Spleen (tissue), 13 donors: ENCODE measurements at places on chromosomes 3 and 15. TPM values are rescaled to one million over a fixed set of nuclear protein-coding genes. Genes with fewer than 3 reads are reported as not detected.

GRCh38 chr15:57591822-57592367, at the start of gene MYZAP:
TSS of gene MYZAP (plus strand) at chr15:57591904. CDS start at chr15:57592035, 131 bp downstream.
- H3K36me3 ChIP-seq = no peaks in the 10 kb centered on the region
- DNase-seq = peak; percentile 86
- H3K27ac ChIP-seq = peak within 1 kb of the TSS; percentile 74
- peak within 1 kb of the TSS; percentile 51 for H3K4me3 ChIP-seq

DNA sequence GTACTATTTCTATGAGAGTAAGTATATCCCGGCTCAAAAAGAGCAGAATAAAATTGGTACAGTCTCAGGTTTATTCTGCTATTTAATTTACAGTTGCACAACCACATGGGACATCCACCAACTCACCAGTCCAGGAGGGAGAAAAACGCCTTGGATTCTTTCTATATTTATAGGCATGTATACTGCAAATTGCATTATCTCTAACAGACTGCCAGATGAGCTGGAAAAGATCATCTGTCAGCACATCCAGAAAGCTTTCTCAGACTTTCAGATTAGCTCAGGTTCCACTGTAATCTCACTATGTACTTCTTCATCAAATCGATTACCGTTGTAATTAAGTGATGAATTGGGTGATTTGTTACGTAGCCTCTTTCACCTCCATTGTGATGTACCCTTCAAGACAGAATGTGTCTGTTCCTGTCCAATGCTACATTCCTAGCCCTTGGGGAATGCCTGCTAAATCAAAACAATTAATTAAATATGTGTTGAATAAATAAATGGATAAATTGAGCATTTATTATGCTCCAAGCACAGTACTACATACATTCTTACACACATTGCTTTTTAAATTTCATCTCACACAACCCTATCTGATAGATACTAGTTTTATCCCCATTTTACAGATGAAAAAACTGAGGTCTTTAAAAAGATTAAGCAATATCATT, 38.1 kb upstream of the TMC3 start:
- peaks cover 16% of the 10 kb centered on the region for H3K27me3 ChIP-seq
- no peak overlapping the region for H3K27ac ChIP-seq
- no peak overlapping the region for H3K4me3 ChIP-seq
- no peaks in the 10 kb centered on the region for H3K36me3 ChIP-seq

Gene KNG1
- not detected for polyA plus RNA-seq

GRCh38 chr3:24156466-24156865, 211.4 kb downstream of the NR1D2 start:
- H3K4me3 ChIP-seq = no peak overlapping the region
- no peaks in the 10 kb centered on the region for H3K36me3 ChIP-seq
- H3K27ac ChIP-seq = no peak overlapping the region
- no peaks in the 10 kb centered on the region for H3K27me3 ChIP-seq
- peaks cover 13% of the 10 kb centered on the region for H3K4me1 ChIP-seq

GRCh38 chr15:80988148-80988796, 1.3 kb downstream of the MESD start:
- H3K36me3 ChIP-seq = no peaks in the 10 kb centered on the region
- no peak for DNase-seq
- H3K4me1 ChIP-seq = peaks cover 67% of the 10 kb centered on the region
- H3K27ac ChIP-seq = no peak overlapping the region
- H3K27me3 ChIP-seq = no peaks in the 10 kb centered on the region

DNA sequence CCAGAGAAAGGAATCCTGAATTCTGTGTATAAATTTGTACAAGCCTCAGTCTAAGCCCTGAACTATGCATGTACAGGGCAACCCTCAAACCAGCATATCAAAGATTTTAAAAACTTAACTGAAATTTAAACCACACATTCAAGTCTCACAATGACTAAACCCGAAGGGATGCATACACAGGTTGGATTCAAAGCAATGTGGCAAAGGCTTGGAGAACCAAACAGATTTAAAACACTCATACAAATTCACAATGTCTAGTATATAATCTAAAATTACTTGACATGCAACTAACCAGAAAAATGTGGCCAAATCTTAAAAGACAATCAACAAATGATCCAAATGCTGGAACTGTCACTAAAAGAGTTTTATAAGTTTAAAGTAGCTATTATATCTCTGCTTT, 36.4 kb downstream of the CEP152 start:
- no peak overlapping the region for H3K4me3 ChIP-seq
- H3K4me1 ChIP-seq = no peaks in the 10 kb centered on the region
- H3K27me3 ChIP-seq = no peaks in the 10 kb centered on the region
- no peak for DNase-seq
- no peak overlapping the region for H3K27ac ChIP-seq

DNA sequence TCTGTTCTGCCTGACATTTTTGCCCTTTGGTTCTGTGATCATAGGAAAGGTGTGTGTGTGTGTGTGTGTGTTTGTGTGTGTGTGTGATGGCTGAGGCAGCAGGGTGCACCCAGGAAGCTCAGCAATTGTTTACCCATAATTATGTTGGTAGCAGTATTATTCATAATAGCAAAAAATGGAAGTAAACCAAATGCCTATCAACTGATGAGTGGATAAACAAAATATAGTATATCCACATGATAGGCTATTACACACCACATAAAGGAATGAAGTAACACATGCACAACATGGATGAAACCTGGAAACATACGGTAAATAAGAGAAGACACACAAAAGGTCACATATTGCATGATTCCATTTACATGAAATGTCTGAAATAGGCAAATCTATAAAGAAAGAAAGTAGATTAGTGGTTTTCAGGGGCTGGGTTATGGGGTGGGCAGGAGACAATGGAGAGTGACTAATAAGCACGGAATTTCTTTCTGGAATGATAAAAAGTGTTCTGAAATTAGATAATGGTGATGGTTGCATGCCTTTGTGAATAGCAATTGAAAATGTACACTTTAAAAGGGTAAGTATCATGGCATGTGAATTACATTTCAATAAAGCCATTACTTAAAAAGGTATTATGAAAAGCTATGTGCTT, 167.2 kb downstream of the POLR2M start:
- no peak for DNase-seq
- H3K27ac ChIP-seq = no peak overlapping the region
- H3K4me3 ChIP-seq = no peak overlapping the region
- H3K27me3 ChIP-seq = peaks cover 20% of the 10 kb centered on the region
- H3K4me1 ChIP-seq = no peaks in the 10 kb centered on the region

DNA sequence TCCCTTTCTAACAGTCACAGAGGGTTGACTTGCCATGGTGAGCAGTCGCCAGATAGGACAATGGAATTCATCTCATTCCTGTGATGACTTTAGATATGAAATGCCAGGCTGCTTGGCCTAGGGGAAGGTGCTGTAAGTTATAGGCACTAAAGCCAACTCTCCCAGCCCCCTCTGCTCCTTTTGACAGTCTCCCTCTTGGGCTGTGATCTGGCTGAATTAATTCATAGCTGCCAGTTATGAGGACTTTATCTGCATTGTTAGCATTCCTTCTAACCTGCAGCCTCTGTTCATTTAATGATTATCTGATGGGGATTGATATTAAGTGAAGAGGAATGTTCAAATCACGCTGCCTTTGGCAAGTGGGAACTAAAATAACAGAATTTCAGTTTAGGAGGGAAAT, 427.1 kb upstream of the RASGRP1 start:
- no peak overlapping the region for H3K4me3 ChIP-seq
- DNase-seq = no peak
- H3K27me3 ChIP-seq = no peaks in the 10 kb centered on the region
- H3K4me1 ChIP-seq = no peaks in the 10 kb centered on the region
- H3K27ac ChIP-seq = no peak overlapping the region
- no peaks in the 10 kb centered on the region for H3K36me3 ChIP-seq

DNA sequence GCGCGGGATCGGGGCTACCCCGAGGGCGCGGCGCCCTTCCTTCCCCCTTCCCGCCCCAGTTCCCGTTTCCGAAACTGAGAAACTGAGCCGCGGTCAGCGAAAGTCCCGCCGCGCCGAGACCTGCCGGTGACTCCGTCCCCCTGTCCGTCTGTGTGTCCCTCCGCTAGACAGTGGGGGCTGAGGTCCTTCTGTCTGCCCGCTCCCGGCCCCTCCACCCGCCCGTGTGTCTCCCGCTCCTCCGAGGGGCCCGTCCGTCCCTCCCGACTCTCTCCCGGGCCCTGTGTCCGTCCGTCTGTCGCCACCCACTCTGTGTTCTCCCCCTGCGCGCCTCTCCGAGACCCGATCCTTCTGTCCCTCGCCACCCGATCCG, 426 bp downstream of the PRKCD start:
- H3K4me3 ChIP-seq = peak overlapping the region; percentile 74
- H3K4me1 ChIP-seq = peaks cover 87% of the 10 kb centered on the region
- no peak for DNase-seq
- H3K27me3 ChIP-seq = peaks cover 8% of the 10 kb centered on the region
- H3K27ac ChIP-seq = peak overlapping the region; percentile 98
- H3K36me3 ChIP-seq = no peaks in the 10 kb centered on the region

Gene ZNF660
- 0.61 TPM for polyA plus RNA-seq
